GDM1 (cell line): ENCODE measurements at places on chromosomes 16 and 17.
A peak's percentile ranks its signal among the peaks of the same experiment; 100 is the strongest.

DNA sequence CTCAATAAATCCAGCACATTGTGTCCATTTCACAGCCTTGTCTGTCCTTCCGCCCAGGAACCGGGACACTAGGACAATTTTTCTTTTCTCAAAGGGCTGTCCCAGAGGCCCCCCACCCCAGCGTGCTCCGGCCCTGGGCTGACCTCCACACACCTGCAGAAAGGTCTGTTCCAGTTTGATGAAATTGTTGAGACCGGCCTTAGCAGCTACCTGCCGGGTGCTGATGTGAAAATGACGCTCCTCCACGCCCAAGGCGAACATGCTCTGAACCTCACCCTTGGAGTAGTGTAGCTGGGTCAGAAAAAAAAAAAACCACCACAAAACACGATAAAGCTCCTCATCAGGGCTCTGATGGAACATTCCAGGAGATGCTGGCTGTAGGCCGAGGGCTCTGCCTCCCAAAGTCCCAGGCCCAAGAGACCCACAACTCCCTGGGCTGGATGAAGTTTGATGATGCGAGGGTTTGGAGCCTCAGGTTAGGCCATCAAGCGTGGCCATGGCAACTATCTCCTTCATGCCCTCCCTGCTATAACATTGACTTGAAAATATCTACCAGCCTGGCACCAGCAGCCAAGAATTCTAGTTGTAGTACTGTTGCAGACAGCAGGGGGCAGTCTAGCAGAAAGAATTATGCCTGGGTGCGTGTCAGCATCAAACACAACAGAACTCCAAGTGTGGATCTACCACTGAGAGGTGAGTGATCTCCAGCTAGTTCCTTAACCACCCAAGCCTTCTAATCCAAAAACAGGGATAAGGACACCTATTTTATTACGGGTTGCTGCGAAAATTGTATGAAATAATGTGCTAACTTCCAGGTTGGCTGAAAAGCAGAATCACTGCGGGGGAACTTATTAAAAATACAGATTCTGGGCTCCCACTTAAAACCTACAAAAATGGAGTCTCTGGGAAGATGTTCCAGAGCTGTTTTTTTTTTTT, 62.1 kb downstream of the RMI2 start:
- DNase-seq = peak; percentile 63

DNA sequence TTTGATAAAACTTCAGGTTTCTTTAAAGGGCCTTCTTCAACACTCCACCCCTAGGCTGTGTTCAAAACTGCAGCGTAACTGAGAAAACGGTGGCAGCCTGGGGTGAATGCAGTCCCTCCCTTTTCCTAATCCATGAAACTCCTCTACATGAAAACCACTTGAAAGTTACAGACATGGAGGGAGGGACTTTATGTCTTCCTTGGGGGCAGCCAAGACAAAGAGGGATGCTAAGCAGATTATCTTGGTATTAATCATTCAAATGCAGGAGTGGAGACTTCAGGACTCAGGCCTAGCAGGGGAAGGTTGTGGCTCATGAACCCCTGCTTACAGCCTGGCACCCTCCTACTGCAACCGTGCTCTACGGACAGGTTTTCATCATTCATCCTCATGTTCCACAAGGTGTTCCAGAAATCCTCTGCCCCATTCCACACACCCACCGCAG, 46.8 kb downstream of the RNF112 start:
- no peak for DNase-seq

DNA sequence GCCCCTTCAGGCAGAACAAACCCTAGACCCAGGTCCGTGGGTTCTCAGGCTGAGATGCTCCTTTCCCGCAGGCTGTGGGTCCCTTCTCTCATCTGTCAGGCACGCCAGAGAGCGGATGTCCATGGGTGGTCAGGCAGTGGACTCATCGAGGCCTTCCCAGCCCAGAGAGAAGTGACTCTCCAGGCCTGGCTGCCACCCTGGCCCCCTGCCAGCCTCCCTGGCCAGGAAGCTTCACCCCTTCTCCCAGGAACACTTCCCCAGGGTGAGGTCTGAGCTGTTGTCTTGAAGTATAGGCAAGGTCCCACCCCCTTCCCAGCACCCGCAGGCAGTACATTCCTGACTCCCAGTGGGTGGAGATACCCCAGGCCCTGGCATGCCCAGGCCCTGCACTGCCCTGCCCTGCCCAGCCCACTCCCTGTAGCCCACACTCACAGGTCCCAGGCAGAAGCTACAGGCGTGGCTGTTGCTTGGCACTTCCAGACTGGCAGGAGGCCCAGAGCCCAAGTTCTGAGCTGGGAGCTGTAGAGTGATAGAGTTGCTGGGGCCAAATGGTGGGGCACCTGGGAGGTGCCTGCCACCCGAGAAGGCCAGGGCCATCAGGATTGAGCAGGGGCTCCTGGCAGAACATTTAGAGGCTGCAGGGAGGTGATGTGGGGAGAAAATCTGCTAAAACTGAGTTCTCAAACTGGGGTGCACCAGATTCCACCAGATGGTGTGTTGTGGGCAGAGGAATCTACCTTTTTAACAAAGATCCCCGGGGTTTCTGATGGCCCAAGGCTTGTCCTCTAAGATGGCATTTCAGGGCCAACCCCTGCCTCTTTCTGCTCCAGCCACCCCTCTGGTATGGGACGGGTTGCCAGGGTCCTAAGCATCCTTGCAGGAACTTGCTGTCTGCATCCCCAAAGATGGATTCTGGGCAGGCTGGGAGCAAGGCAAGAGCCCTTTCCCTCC, 6.7 kb downstream of the ITGA3 start:
- no peak for DNase-seq

DNA sequence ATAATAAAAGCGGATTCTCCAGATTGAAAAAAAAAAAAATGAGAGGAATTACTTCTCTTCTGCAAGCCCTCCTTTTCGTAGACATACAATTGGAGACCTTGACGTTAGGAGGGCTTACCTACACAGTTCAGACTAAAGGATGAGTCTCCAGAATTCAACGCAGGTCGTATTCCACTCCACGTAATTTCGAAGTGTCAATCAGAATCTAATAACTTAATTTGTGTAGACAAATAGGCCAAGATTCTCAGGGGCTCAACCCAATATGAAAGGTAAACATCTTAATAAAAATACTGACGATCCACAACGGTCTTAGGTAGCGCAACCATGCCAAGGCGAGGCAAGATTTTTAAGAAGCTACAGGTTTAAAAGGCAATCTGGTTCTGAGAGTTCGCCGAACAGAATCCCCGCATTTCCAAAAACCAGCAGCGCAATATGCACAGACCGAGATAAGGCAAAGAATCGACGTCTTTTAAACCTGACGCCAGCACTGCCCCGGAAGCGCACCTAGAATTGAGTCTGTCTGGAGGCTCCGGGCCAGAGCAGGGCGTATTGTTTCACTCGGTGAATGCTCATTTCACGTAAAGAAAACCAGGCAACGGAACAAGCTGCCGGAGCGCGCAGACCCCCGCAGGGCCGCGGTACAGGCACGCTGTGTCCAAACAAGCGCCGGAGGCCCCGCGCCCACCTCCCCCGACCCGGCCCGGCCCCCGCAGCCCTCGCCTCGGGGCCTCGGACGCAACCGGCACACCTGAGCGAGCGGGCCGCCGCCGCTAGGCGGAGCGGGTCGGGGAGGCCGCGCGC, 623 bp downstream of the MBTPS1 start:
- DNase-seq = no peak

GRCh38 chr17:17507465-17508011, 11.3 kb upstream of the RASD1 start:
- DNase-seq = no peak

- no peak for DNase-seq
Measured at GRCh38 chr16:48003206-48003907, 152.4 kb downstream of the ABCC12 start.
